ENCODE measurements at places on chromosomes 5 and 9.

GRCh38 chr5:81768935-81769452 lies 18.1 kb upstream of the SSBP2 start:
- no peak for DNase-seq

GRCh38 chr5:57302164-57302563 lies 128.3 kb downstream of the GPBP1 start:
- peak; percentile 64 for DNase-seq

- DNase-seq = no peak
Observed at GRCh38 chr5:143349177-143349576, 54.3 kb downstream of the NR3C1 start.

- DNase-seq = peak; percentile 22
Observed at GRCh38 chr9:128628471-128629048, 28.1 kb downstream of the DYNC2I2 start.

DNA sequence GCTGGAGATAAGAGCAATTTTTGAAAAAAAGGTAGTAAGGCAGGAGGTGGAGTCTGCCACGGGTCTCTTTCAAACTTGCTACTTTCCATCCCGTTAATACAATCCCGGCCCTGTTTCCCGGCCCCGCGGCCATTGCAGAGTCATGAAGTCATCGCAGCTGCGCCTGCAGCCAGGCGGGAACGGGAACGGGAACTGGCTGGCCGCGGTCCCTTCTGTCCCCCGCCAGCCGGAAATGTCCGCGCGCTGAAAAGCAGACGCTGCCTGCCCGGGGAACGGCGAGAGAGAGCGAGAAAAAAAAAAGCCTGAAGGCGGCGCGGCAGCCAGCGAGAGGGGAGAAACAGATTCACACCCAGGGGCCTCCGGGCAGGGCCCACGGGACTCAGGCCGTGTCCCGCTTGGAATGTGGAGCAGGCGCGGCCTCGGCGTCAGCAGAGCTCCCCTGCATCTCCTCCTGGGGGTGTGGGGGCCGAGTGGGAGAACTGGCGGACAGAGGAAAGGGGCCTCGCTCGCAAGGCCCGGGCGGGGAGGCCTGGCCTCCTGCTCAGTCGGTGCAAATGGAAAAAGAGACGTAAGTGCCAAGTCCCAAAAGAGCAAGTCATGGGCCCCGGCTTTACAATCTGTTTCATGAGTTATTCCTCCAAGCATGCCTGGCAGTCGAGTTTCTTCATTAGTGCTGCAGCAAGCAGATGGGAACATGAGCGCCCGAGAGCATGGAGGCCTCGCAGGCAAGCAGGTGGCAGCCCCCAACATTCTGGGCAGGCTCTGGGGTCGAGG lies 201.2 kb upstream of the GAS1 start:
- DNase-seq = peak; percentile 52

DNA sequence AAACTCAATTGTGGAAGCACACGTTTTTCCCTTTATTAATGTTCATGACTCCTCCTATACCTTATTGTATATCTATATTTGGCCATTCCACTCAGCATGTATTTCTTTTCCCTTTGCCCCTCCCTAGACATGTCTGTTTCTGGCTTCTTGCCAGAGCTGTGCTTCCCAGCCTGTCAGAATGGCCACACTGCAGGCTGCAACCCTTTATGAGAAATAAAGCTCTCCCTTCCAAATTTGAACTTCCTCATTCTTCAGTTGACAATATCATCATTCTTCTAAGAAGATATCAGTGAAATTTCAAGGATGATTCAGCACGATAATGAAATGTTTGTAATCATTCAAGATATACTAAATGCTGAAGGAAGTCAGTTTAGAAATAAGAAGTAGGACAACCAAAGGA lies 107.6 kb upstream of the PRSS3 start:
- no peak for DNase-seq

- no peak for DNase-seq
Observed at GRCh38 chr5:73434461-73434860, 14.1 kb downstream of the FOXD1 start.

DNA sequence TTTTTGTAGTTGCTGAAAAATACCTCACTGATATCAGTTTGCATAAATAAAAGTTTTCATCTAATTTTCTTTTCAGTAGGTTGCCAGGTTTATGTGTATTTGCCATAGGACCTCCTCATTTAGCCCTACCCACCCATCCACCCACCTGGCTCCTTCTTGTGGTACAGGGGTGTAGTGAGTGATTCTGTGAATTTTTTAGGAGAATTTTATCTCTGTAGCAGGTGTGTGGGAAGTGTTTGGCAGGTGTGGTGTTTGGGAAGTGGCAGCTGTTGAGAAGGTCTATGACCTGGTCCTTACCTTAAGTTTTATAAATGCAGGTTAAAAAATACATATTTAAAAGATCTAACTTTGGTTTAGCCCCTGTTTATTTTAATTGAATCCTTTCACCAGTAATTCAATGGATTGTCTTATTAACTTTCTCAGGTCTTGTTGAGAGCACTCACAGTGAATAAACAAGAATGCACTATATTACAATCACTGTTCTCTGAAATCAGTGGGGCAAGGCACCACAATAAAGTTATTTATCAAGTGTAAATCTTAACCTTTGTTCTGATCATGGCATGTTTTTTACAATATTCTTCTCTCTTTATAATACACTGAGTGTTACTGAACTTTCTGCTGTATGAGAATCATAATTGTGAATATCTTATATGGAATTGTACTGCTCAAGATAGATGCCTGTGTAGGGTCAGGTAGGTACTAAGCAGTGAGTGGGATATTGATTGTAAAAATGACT lies 189.1 kb downstream of the WDR70 start:
- no peak for DNase-seq

DNA sequence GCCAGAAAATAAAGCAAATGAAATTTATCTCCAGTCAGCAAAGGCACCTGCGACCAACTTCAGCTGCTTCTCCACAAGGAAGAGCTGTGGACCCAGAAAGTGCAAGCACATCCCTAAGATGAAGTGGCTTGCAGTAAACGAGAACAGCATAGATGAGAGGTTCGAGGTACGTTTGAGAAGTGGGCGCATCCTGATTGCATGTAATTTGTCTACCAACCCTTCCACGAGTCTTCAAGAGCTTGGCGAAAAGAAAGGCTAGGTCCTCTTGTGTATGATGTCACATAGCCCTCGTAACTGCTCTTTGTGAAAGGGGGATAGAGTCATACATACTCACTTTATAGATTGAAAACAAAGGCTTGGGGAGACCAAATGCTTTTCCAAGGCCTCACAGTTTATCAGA lies 6.0 kb upstream of the LCP2 start:
- DNase-seq = no peak

DNA sequence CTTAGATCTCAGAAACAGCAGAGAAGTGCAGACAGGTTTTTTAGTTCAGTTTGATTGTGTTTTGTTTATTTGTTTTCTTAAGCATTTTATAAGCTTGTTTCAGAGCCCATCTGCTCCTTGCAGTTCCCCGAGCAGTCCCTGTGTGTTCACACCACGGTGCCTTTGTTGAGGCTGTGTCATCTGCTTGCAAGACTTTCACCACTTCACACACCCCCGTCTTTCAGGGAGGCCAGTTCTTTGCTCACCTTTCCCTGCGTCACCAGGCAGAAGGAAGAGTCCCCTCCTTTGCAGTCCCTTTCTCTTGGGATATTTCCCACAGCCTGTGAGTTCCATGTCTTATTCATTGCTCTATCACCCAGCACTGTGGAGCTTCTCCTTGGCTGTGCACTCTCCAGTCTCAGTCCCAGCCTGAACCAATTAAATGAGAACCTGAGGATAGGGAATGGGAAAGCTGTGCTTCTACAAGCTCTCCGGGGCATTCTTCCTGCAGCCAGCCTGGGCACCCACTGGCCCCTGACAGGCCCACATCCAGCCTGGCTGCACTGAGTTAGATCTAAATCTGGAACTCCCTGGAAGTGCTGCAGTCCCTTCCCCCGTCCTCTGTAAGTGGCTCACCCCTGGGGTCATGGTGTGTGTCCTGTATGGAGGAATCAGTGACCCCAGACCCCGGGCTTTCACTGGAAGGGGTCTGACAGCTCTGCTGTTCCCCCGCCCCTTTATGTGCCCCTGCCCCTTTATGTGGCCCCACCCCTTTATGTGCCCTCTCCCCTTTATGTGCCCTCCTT lies 5.5 kb downstream of the MVB12B start:
- no peak for DNase-seq

DNA sequence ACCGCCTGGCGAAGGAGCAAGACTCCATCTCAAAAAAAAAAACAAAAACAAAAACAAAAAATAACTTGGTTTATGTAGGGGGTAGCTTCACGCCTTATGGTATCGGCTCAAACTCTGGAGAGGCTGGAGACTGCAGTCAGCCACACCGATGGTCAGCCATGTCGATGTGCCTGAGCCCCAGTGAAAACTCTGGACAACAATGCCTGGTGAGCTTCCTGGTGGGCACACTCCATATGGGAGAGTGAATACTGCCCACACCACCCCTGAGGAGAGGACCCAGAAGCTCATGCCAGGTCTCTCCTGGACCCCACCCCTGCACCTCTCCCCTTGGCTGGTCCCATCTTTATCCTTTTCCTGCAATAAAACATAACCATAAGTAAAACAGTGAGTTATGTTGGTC lies 19.6 kb downstream of the IPPK start:
- DNase-seq = no peak

DNA sequence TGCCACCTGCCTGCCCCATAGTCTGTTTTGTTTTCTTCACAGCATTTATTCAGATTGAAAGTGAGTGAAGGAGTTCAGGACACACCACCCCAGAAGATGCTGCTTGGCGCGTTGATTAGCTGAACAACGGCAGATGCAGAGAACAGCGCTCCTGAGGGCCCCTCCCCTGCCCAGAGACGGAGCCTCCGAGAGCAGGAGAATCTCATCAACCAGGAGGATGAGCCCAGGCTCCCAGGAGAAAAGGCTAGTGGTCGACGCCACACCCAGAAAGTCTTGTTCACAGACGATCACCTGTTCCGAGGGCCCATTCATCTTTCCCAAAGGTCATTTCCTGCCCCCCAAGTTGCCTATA lies 180.4 kb upstream of the PPP1R26 start:
- DNase-seq = no peak

DNA sequence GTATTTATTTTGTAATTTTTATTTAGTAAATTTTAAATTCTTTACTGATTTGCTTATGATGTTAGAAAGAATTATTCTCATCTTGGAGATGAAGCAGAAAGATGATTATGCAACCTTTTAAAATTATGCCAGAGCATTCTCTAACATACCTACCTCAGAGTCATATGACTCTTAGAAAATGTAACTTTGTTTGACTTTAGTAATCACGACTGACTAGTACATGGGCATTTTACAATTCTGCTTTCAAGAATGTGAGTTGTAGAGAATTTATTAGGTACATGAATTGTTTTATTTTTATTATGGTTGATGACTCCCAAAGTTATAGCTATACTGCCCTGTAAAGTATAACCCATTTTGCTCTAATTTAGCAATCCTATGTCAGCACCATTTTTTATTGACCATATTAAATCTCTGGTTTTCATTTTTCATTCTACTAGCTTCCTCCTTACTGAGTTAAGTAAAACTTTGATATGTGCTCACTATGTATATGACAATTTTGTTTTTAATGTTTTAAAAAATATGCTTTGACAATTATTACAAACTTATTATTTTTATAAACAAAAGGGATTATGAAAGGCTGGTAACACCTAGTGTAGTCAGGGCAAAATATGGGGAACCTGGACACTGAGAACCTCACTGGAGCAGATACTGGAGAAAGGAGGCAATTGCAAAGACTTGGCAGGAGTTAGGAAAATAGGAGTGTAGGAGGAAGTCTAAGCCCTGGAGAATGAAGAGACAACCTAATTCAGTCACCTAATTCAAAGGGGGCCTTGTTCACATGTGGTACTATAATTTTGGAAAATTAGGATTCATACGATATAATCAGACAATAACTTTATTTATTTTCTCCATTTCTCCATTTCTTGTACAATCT lies 249.7 kb upstream of the DAB2 start:
- DNase-seq = no peak

DNA sequence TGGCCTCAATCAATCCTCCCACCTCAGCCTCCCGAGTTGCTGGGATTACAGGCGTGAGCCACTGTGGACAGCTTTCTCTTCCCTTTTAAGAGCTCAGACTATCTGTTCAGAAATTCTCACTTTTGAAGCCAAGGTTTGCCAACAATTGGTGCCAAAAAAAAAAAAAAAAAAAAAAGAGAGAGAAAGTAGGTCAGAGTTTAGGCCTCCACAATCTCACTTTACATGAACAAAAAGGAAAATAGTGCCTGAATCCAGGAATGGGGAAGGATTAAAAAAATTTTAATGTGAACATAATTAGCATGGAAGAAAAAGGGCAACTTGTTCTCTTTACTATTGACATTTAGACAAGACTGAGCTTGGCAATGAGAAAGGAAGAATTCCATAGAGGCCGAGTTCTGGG lies 94.1 kb downstream of the NSG2 start:
- no peak for DNase-seq

GRCh38 chr5:5320062-5320805 lies 102.2 kb upstream of the ICE1 start:
- DNase-seq = no peak

DNA sequence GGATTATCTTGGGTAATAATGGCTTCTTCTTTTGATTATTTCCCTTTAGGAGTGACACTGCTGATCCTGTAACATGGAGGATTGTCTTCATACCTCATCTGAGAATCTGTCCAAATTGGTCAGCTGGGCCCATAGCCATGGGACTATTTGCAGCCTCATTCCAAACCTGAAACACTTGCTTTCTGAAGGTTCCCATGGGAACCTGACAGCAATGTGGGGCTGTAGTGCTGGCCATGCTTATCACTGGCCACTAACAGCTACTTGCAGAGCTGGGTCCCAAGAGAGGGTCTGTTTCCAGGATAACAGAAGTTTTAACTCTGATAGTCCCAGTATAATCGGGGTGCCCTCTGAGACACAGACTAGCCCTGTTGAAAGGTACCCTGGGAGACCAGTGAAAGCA lies 87.4 kb downstream of the KIAA1958 start:
- no peak for DNase-seq

DNA sequence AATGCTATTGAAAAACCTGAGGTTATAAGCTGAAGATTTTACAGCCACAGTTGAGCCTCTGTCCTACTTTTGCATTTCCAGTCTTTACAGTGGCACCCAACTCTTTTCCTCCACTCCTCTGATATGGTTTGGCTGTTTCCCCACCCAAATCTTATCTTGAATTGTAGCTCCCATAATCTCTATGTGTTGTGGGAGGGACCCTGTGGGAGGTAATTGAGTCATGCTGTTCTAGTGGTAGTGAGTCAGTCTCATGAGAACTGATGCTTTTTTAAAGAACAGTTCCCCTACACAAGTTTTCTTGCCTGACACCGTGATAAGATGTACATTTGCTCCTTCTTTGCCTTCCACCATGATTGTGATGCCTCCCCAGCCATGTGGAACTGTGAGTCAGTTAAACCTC lies 646.1 kb upstream of the SEMA6A start:
- no peak for DNase-seq

- DNase-seq = no peak
Observed at GRCh38 chr5:133106761-133107572, 55.2 kb downstream of the HSPA4 start.

- no peak for DNase-seq
Observed at GRCh38 chr5:115961381-115962238, 665 bp upstream of the LVRN start.

- no peak for DNase-seq
Observed at GRCh38 chr9:16879416-16879815, 8.9 kb upstream of the BNC2 start.
